ENCODE measurements at places on chromosomes 12 and 14.

DNA sequence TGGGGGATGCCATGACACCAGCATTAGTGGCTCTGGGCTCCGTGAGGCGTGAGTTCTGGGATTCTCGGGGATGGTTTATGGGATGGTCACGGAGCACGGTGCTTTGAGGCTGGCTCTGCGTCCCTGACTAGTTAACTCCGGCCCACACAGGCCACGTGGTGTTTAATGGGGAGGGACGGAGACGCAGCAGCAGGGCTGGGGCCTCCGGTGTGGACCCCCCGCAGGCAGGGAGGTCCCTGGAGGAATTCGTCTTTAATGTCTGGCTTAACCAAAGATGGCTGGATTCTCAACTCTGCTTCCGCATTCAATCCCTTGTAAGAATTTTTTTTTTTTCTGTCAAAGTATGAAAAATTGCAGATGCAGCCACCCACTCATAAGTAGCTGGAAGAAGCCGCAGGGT lies 86.4 kb upstream of the RFLNA start:
- DNase-seq, result no peak

- no peak for DNase-seq
Observed at GRCh38 chr14:89652352-89652751, 235.3 kb upstream of the FOXN3 start.

- DNase-seq, result no peak
Observed at GRCh38 chr14:88995437-88996198, 171.2 kb downstream of the TTC8 start.

GRCh38 chr12:53594897-53595615 lies 31.1 kb downstream of the ATF7 start:
- no peak for DNase-seq

DNA sequence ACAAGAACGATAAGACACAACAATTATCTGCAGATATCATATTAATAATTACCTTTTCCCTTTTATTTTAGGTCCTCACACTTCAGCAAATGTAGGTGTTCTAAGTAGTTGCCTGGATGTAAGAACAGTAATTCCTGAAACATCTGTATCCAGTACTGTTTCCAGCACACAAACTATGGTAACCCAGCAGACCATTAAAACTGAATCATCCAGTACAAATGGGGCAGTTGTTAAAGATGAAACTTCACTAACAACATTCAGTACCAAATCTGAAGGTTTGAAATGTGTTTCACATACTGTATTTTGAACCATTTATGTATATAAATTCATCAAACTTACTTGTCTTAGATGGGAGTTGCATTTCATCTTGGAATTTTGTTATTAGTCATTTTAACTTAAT lies 31.0 kb downstream of the HCFC2 start:
- DNase-seq, result no peak

DNA sequence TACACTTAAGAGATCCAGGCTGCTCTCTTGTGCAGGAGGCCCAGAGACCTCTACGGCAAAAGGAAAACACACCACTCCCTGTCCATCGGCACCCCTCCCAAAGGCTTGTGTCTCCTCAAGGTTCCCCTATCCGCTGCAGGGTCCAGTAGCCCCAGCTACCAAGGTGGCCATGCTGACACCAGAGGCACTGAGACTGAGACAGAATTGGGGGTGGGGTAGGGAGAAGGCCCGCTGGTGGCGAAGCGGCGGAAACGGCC lies 590 bp downstream of the DDIT3 start:
- DNase-seq, result no peak

DNA sequence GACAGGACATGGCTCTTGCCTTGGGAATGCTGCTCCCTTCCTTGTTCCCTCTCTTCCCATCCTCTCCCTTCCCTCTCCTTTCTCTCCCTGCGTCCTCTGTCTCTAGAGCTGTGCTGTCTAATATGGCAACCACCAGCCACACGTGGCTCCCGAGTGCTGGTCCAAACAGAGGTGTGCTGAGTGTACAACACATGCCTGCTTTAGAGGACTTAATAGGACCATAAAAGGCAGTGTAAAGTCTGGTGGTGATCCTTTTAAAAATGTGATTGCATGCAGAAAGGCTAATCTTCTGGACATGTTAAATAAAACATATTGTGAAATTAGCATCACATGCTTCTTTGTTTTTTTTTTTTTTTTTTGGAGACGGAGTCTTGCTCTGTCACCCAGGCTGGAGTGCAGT lies 87.2 kb downstream of the ESRRB start:
- no peak for DNase-seq

DNA sequence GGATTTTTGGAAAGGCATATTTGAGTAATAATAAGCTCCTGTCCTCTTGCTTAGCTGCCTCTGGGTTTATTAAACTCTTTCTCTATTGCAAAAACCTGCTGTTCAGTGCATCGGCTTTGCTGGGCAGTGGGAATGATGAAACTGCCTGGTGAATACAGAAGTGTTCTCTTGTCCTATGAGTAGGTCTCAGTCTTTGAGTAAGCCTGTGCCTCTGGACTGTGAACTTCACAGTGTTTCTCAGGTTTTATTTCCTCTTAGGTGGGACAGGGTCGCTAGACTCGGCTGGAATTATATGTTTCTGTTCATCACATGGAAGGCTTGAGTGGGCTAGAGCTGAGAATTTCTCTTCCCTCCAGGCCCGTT lies 46.4 kb downstream of the CRADD start:
- no peak for DNase-seq

DNA sequence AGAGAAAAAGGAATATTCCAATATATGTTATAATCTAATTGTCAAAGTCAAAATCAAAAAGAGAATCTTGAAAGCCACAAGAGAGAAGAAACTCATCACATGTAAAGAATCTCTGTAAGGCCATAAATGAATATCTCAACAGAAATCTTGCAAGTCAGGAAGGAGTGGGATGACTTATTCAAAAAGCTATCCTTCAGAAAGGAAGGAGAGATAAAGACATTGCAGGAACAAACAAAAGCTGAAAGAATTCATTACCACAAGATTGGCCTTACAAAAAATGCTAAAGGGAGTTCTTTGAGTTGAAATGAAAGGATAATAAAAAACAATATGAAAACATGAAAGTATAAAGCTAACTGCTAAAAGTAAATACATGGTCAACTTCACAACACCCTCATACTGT lies 286.8 kb downstream of the LRIG3 start:
- no peak for DNase-seq

- no peak for DNase-seq
Observed at GRCh38 chr14:103755060-103755459, 39.5 kb downstream of the ZFYVE21 start.

- DNase-seq, result no peak
Observed at GRCh38 chr14:61652526-61653262, 42.6 kb upstream of the HIF1A start.

DNA sequence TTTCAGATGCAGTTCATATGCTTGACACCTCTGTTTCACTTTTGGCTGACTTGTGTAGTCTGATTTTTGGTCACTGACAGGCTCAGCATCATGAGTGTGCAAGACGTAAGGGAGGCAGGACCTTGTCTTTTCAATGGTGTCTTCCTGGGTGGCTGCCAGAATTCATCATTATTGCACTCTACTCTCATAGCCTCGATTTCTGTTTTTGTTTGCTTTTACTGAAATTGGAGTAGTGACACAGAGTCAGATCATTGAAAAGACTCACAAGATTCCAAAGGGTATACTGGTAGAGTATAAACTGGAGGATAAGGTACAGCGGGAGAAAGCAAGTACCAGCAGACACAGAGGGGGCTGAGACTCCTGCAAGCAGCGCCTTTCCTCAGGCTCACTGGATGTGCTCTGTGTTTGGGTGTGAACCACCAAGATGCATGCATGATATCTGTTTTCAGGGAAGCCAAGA lies 126.3 kb upstream of the FGD4 start:
- no peak for DNase-seq

GRCh38 chr12:102953221-102953620 lies 4.3 kb upstream of the ASCL1 start:
- no peak for DNase-seq

DNA sequence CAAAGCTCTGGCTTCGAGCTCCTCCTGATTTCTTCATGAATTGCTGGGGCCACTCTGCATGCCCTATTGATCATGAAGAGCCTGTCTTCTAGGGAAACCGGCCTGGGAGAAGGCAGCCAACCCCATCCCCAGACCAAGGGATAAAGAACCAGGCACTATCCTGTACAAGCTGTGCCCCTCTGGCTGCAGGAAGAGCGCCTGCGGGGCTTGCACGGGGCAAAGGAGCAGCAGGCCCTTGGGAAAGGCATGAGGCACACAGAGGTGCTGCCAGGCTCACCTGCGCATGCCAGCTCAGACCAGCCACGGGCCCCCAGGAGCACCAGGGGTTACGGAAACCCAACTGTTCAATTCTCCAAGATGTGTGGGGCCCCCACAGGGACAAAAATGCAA lies 2.1 kb downstream of the ITPK1 start:
- no peak for DNase-seq

DNA sequence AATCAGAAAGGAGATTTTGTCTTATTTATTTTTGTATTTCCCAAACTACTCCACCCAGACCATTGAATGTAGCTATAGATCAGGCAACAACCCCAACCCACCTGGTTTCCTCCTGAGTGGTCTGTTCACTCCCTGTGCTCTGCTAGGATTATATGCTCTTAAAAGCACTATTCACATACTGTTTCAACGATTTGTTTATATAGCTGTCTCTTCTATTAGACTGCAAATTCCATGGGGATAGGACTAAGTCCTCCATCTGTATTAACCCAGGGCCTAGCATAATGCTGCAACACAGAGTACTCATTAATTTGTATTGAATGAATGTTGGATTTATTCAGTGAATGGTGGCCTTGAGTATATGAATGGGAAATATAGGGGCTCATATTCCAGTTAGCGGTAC lies 307.6 kb downstream of the RAD51B start:
- no peak for DNase-seq

- DNase-seq, result no peak
Observed at GRCh38 chr14:64844969-64845536, 34.7 kb downstream of the SPTB start.

- DNase-seq, result no peak
Observed at GRCh38 chr12:110201995-110202394, 77.8 kb downstream of the IFT81 start.

DNA sequence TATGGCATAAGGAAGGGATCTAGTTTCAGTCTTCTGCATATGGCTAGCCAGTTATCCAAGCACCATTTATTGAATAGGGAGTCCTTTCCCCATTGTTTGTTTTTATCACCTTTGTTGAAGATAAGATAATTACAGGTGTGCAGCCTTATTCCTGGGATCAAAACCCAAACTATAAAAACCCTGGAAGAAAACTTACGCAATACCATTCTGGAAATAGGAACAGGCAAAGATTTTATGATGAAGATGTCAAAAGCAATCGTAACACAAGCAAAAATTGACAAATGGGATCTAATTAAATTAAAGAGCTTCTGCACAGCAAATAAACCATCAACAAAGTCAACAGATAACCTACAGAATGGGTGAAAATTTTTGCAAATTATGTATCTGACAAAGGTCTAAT lies 128.5 kb upstream of the DCN start:
- DNase-seq, result no peak

All from D721Med (cell line).